ENCODE measurements at places on chromosomes 2 and 18.

GRCh38 chr2:240141736-240142135 is 1.3 kb upstream of the OTOS start:
- DNase-seq, result no peak

DNA sequence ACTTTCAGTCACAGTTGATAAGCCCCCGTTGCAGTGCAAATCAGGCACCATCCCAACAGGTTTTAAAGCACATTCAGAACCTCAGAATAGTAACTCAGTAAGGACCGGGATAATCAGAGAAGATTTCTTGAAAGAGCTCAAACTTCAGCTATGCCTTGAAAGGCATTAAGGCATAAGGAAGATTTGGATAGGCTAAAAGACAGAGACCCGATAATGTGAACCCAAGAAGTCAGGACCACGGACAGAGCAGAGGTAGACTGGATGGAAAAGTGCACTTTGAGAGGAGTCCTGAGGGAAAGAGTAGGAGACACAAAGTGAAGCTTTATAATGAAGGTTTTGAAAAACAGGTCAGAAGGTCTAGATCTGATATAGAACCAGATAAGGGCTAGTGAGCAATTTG is 36.9 kb upstream of the KLF7 start:
- no peak for DNase-seq

DNA sequence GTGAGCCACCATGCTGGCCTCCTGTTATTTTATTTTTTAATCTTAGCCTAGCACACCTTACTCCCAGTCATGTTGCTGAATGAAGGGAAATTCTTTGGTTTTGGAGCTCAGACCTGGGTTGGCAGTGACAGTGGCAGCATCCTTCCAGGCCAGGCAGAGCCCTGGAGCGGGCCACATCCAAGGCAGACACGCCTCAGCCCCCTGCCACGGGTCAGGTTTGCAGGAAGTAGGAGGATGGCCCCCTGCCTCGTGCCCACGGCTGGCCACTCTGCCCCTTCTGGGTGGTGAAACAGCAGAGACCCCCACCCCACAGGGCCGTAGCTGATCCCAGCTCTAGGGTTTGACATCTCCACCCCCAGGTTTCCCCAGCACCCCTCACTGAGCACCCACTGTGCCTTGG is 11.7 kb downstream of the EFHD1 start:
- DNase-seq, result no peak

DNA sequence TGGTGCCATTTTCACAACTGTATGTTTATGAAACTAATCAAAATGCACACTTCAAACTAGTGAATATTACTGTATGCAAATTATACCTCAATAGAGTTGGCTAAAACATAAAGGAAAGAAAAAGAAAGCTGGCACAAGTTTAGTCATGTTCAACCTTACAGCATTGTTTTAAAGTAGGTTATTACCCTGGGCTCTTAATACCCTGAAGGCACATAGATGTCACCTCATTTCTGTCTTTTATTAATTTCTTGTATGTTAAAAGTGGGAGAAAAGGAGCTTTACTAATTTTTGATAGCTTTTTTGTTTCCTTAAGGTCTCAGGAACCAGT is 32.7 kb downstream of the TMEM131 start:
- DNase-seq, result no peak

- no peak for DNase-seq
Measured at GRCh38 chr18:24976502-24976901, 375.5 kb downstream of the ZNF521 start.

DNA sequence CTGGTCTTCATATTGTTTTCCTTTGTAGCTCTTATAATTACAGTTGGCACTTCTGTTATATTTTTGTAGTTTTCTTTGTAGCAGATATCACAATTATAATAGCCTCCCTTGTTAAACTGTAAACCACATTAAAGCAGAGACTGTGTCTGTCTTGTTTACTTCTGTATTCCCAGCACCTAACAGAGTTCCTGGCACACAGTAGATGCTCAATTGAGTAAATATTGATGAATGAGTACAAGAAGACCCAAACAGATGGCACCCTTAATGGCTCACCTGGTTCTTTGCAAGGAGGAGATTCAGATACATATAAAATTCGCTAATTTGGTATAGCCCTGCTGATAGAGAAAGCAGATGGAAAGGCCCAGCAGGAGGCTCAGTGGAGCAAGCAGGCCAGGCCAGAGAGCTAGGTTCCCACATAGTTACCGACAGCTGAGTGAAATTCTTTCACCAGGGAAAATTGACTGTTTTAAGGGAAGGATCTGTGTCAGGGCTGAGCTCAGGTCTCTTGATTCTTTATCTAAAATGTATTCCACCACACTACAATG is 120.1 kb downstream of the NUP35 start:
- DNase-seq, result no peak

DNA sequence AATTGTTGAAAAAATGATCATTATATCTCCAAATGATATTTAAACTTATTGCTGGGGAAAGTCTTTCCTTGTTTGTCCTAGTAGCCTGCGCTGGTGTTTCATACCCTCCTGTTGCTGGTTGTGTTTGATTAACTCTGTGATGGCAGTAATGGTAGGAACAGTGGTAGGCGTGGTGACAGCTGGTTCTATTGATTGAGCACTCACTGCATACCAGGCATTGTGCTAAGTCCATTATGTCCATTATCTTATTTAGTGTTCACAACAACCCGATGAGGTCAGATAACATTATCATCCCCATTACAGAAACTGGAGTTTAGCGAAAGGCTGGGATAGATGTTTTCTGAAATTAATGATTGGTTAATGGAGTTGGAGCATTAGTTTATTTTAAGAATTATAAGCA is 77.8 kb upstream of the STON1 start:
- no peak for DNase-seq

DNA sequence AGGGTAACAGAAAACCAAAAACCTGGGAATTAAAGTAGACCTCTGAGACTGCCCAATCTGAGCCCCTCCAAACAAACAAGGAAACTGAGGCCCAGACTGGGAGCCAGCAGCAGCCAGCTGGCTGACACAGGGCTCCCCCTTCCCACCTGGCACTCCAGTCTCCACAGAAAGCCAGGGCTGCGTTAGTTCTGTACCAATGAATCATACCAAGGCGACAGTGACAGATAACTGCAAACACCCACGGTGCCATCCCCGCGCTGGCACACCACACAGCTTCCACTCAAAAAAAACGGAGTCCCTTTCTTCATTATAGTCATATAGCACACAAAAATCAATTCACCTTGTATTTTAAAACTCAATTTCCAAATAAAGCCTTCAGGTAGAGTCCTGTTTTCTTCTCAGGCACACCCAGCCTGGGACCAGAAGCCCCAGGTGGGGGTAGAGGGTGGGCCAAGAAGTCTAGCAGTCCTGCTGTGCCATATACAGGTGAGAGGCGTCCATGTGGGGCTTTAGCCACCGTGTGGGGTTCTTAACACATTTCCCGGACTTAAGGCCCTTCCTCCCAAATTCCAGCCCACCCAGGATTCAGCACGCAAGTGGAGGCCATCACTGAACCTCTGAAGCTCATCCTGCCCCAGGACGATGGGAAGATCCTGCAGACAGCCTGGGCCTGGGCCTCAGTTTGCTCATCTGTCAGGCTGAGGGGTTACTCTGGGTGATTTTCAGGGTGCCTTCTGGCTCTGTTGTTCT is 1.2 kb downstream of the PER2 start:
- DNase-seq, result no peak

DNA sequence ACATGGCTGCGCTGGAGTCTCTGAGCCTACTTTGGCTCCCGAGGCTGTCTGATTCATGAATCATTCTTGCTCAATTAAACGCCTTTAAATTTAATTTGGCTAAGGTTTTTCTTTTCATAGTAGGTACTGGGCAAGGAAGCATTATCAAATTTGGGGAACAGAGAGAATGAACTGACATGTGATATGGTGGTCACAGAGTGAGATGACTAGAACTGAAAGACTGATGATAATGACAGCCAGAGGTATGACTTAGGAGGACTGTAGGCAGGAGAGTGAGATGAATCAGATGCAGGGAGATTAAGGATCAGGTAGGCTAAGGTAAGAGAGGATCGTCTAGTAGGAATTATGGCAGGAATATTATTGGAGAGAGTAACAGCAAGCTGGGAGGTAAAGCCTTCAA is 40.9 kb upstream of the ST8SIA3 start:
- no peak for DNase-seq

- no peak for DNase-seq
Measured at GRCh38 chr2:20304411-20304810, 46.2 kb downstream of the PUM2 start.

GRCh38 chr2:20421988-20422370 is 24.9 kb upstream of the RHOB start:
- DNase-seq, result peak; percentile 48

- DNase-seq, result peak; percentile 13
Measured at GRCh38 chr2:108449410-108450130, 564 bp downstream of the GCC2 start.

GRCh38 chr2:166485558-166486178 is 8.4 kb downstream of the SCN7A start:
- no peak for DNase-seq

DNA sequence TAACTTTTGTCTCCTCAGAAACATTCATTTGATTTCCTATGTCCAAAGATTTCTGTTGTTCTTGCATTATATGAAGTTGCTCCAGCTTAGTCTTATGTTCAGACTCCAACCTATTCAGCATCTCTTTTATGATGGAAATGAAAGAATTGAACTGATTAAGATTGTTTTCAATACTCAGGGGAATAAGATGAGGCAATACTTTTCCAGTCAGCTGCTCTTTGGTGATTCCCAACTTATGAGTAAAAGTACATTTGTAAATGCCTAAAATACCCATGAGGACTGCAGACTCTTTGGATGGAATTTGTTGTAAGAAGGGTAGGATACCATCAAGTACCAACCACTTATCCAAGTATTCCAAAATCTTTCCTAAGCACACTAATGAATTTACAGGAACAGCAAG is 39.8 kb downstream of the TRAK2 start:
- DNase-seq, result no peak

DNA sequence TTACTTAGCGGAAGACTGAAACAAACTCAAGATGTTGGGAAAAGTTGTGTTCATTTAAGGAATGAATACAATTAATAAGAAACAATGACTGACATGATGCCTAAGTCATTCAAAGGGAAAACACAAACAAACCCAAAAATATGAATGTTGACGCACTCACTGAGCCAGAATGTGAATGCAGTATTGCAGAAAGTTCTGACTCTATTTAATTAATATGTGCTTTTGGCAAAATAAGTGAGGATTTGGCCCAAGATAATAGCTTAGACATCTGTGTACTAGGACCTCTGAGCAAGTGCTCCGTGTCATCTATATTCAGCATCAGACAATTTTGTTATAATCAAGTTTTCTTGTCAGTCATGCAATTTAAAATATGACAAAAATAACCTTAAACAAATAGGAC is 1138.8 kb upstream of the NXPH2 start:
- no peak for DNase-seq

DNA sequence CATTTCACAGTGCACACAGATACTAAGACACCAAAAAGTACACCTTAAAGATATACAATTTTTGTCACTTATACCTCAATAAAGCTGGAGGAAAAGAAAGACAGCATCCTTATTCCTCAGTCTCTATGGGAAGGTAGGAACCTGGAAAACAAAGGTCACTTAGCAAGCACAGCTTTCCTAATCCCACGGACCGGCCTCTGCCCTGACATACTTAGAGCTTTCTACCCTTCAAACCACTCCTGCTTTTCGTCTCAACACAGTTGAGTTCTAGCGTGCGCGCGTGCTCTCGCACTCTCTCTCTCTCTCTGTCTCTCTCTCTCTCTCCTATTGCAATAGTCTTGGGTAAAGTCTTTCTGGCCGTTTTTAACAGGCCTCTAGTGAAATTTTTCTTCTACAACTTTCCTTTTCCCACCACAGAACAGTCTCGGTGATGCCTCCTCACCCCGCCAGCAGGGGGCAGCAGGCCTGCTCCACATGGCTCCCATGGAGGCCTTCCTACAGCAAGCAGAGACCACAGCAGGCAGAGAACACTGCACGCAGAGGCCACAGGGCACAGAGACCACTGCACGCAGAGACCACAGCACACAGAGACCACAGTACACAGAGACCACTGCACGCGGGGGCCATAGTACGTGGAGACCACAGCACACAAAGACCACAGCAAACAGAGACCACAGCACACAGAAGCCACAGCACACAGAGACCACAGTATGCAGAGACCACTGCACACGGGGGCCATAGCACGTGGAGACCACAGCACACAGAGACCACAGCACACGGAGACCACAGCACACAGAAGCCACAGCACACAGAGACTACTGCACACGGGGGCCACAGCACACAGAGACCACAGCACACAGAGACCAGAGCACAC is 106.9 kb downstream of the FBXO15 start:
- peak; percentile 8 for DNase-seq

GRCh38 chr2:55111230-55111569 is 60.9 kb upstream of the RTN4 start:
- no peak for DNase-seq

DNA sequence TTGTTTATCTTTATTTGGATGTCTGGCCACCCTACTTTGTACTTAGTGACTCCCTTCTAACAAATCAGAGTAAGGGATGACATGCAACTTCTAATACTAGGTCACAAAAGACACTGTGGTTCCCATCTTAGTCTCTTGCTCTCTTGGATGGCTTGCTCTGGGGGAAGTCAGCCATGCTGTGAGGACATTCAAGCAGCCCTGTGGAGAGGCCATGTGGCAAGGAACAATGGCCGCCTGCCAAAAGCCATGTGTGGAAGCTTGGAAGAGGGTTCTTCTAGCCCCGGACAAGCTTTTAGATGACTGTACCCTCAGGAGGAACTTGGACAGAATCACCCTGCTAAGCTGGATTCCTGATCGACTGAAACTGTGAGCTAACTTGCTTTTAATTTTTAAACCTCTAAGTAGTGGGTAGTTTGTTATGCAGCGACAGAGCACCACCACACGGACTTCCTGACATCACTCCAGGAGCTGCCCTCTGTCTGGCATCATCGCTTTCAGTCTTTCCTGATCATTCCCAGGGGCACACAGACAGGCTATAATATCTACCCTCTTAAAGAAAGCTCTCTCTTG is 116.8 kb upstream of the ODC1 start:
- DNase-seq, result no peak

DNA sequence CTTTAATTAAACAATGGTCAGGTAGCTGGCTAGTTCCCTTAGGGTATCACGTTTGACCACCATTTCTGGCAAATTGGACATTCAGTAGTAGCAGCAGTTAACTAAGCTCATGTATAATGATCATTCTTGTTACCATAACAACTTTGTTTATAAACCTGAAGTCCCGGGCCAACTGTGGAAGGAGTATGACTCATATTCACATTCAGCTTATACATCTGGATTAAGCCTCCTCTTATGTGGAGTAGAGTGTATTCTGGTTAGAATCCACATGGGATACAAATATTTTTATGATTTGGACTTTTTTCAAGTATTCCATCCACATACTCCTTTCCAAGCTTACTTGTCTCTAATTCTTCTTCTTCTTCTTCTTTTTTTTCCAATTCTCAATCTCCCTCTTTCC is 70.3 kb upstream of the ZSWIM2 start:
- DNase-seq, result no peak

GRCh38 chr18:63138436-63139340 is 180.9 kb downstream of the BCL2 start:
- no peak for DNase-seq

GRCh38 chr2:204109681-204110080 is 173.1 kb downstream of the ICOS start:
- DNase-seq, result no peak

- no peak for DNase-seq
Measured at GRCh38 chr18:63099091-63099840, 220.3 kb downstream of the BCL2 start.

- no peak for DNase-seq
Measured at GRCh38 chr2:104033399-104033798, 820.5 kb upstream of the POU3F3 start.

GRCh38 chr2:138504546-138505235 is 3.1 kb downstream of the SPOPL start:
- DNase-seq, result no peak

- DNase-seq, result no peak
Measured at GRCh38 chr18:70411307-70411706, 122.5 kb downstream of the SOCS6 start.
